ENCODE measurements at places on chromosomes 2 and 18.

DNA sequence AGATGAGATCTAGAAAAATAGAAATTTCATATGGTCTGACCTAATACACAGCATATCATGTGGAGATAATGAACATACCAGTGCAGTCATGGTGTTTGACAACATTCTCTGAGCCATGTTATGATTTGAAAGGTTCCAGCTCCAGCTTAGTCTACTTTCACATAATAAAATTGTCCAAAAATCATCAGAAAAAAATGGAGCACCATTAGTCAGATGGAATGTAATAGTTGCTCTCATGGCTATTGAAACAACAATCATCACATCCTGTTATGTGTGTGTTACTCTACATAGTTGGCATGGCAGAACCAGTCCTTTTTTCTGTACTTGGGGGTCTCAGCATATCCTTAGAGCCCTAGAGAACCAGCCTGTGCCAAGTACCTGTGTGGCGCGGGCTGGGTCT is 678.9 kb upstream of the FANCL start:
- DNase-seq = no peak

GRCh38 chr2:157559061-157559460 is 69.6 kb downstream of the ACVR1C start:
- DNase-seq = no peak

- no peak for DNase-seq
Observed at GRCh38 chr18:79954791-79955190, 3.3 kb upstream of the SLC66A2 start.

DNA sequence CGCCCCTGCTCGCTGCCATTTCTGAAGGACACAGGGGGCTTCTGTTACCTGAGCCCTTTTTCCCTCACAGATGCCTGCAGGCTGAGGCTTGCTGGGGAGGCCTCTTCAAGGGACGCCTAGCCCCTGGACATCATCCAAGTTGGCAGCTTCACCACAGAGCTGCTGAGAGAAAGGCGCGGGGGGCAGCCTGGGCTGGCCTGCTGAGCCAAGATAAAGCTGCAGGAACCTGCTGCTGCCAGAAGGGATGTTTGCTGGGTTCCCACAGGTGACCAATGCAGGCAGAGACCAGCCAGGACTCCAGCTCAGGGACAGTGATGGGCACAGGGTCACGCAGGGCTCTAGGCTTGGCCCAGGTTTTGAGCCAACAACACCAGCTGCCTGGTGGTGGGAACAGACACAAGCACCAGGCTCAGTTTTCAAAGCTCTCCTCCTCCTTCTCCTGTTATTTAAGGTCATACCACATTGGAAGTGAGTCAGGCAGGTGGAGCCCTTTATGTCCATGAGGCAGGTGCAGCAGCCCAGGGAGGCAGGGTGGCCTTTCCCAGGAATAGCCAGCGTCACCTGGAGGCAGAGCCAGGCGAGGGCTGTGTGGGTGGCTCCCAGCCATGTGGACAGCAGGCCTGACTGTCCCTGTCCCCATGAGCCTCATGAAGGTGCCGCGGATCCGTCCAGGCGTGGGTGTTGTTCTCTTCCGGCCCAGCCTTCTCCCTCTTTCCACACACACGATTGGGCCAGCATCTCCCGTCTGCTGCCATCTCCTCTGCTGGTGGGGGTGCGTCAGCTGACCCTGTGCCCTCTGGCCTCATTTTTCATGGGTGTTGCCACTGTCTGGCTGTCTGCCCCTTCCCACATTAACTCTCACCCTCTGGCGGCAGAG is 515.5 kb upstream of the MYT1L start:
- DNase-seq = no peak

DNA sequence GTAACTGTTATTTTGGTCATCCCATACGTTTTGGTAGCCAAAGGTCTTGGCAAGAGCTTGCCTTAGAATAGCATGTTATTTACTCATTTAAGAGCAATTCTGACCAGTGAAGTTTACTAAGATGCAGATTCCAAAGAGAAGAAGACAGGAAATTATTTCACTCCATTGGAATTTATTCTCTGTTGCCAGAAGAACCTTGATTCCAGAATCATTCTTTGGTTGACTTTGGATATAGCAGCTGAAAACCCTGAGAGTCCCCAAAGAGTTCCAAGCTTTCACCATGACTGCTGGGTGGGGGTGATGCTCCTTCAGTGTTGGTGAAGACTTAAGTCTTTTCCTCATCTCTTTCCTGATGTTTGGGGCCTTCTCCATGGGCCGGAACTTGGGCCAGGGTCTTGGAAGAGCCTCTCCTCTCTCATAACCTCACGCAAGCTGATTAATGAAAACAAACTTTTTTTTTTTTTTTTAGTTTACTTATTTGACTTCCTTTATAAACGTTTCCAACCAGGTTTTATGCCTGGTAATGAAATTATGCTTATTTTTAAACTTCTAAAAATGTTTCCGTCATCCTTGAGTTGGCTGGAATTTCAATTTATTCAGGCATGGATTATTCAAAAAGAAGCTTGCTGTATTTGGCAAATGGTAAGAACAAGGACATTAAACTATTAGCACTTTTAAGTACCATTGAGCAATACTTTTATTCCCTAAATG is 192.0 kb downstream of the MTX2 start:
- DNase-seq = no peak

- no peak for DNase-seq
Observed at GRCh38 chr2:227025510-227025909, 138.5 kb downstream of the COL4A4 start.

- no peak for DNase-seq
Observed at GRCh38 chr2:236045251-236046235, 122.6 kb downstream of the GBX2 start.

DNA sequence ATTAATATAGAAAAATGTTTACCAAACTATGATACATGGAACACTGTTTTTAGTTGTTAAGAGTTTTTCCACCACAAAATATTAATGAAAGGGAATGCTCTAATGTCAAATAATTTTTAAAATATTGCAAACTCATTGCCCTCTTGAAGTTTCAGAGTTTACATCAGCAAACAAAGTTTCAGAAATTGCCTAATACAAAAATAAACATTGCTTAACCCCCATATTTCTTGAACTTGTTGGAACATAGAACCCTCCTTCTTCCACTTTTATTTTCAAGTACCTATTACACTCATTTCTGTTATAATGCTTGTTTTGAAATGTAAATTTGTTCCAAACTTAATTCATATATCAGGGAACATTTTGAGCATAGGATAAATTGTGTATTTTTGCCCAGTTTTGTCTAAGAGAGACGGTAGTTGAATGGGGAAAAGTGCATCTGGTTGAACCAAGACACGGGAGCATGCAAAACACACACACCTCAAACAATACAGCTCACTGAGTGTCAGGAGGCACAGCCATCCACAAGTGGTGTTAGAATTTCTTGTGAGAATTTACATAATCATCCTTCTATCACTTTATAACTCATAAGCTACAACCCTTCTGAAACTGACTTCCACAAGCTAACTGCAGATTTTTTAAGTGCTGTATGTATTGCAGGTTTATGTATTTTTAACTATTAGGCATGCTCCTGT is 5.3 kb upstream of the MC4R start:
- DNase-seq = no peak

GRCh38 chr2:85455552-85456090 is 37.1 kb downstream of the SH2D6 start:
- DNase-seq = no peak

DNA sequence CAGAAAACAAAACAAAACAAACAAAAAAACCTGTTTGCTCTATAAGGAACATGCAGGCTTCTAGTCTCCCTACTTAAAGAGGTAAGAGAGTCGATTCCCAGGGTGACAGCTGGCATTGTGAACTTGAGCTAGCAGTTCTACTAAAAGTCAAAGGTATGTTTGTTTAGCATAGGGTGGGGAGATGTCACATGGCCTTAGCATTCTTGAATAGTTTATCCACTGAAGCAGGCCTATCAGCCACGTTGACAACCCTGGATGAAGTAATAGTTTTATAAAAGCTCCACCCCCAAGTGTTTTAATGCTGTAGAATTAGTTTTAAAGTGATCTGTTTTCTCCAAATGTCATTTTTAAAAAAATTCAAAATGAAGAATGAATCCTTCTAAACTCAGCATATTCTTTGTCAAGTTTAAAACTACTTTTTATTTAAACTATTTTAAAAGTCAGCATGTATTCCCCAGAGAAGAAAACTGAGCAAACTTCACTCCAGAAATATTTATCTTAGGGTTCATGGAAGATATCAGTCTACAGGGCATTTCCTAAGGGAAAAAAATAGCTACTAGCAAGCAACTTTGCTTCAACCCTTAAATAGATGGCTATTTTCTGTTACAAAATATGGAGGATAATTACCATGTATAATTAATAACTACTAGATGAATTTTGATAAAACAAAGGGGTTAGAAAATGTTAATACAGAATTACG is 1.7 kb downstream of the MYOM1 start:
- no peak for DNase-seq

DNA sequence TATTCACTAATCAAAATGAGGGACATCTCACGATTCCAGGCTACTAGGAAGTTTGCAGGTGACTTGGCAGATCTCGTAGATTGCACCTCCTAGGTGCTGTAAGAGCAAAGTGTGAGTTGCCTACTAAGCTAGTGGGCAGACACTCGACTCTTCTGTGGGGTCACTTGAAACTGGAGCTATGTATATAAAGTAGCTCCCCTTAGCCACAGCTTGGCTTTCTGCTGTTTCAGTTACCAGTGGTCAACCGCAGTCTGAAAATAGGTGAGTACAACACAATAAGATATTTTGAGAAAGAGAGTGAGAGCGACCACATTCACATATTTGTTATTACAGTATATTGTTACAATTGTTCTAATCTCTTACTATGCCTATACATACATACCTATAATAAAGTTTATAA is 23.3 kb downstream of the CTAGE1 start:
- DNase-seq = no peak

GRCh38 chr18:67376372-67376771 is 140.1 kb downstream of the DSEL start:
- DNase-seq = no peak

- DNase-seq = no peak
Observed at GRCh38 chr2:241890524-241891235, 21.2 kb downstream of the RTP5 start.

GRCh38 chr2:111705711-111706336 is 178.2 kb downstream of the ANAPC1 start:
- DNase-seq = peak; percentile 76

DNA sequence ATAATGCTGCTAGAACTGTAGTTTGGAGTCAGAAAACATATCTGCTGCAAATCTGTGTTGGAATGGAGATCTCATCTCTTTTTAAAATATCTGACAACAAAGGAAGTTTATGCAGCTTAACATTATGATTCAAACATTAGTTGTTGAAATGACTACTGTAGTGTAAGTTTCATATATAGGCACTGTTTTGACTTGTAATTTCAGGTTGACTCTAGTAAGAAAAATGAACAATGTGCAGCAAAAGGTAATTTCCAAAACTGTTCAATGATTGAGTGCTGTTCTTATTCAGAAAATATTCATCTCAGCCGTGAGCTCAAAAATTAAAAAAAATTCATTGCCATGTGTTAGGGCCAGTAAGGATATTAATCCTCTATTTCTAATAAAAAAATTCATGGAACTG is 48.5 kb downstream of the CCDC138 start:
- no peak for DNase-seq

DNA sequence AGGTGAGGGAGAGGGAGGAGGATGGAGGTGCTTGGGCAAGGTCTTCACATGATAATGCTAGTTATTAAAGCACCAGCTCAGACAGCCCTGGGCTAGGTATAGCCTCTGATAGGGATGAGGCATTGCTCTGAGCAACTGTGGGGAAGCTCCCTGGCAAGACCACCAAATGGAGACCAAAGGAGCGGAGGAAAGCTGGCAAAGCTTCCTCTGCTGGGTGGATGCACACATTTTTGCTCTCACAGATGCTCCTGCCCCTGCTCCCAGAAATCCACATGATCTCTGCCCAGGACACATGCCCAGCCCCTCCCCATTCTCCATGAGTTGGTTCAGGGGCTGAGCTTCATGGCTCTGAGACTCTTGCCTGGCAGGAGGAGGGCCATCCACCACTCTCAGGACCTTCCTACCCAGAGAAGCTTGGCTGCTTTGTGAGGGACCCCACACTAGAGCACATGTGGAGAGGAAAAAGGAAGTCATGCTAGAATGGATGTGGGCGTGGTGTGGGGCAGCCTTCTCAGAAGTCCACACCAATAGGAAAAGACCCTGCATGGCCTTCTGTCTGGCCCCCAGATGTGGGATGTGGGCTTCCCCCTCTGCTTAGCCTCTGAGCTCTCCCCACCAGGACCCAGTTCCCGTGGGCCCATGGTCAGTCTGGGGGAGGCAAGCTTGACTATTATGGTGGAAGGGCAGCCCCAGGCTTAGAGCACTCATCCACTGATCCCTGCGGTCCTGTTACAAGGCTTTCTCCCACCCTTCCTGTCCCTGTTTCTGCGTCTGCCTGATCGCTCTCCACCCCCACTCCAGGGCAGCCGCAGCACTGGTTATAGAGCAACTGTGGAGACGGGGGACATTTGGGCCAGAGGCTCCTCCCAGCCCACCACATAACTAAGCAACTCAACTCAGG is 10.5 kb upstream of the CYP26B1 start:
- no peak for DNase-seq
